ENCODE measurements at places on chromosomes 12 and 14. TPM values are rescaled to one million over a fixed set of nuclear protein-coding genes. Genes with fewer than 3 reads are reported as not detected.

POTEG gene
- total RNA-seq, result not detected

SLC5A8 gene
- total RNA-seq, result not detected

CLEC14A gene
- 34.3 TPM for total RNA-seq

TAS2R9 gene
- total RNA-seq, result not detected

SSTR1 gene
- total RNA-seq, result 0.69 TPM

HCAR2 gene
- 0.14 TPM for total RNA-seq

MMP19 gene
- total RNA-seq, result 2.2 TPM

MYBPC1 gene
- total RNA-seq, result 7.3 TPM

CACNA1C gene
- 137 TPM for total RNA-seq

CD163L1 gene
- total RNA-seq, result 2.5 TPM

KRT78 gene
- not detected for total RNA-seq

LRRC74A gene
- not detected for total RNA-seq

HIF1A gene
- total RNA-seq, result 49.4 TPM

CCDC175 gene
- not detected for total RNA-seq

EIF2S3B gene
- 0.22 TPM for total RNA-seq

ANO4 gene
- not detected for total RNA-seq

ARHGAP9 gene
- 4.2 TPM for total RNA-seq

CLEC2A gene
- not detected for total RNA-seq

RERGL gene
- 0.69 TPM for total RNA-seq

LRTM2 gene
- not detected for total RNA-seq

PRH2 gene
- not detected for total RNA-seq

PRIMA1 gene
- 7.3 TPM for total RNA-seq

IL31 gene
- total RNA-seq, result not detected

GARIN6 gene
- not detected for total RNA-seq

EML1 gene
- 33.3 TPM for total RNA-seq

OTOGL gene
- 0.27 TPM for total RNA-seq

KLHL33 gene
- 0.33 TPM for total RNA-seq

CBLN3 gene
- 0.55 TPM for total RNA-seq

HVCN1 gene
- total RNA-seq, result 11.5 TPM

FAM90A1 gene
- total RNA-seq, result 0.30 TPM

WNT1 gene
- not detected for total RNA-seq

IL26 gene
- not detected for total RNA-seq

BAZ2A gene
- 39.1 TPM for total RNA-seq

NRIP2 gene
- 1.2 TPM for total RNA-seq

SIX4 gene
- total RNA-seq, result 1.5 TPM

ESR2 gene
- 1.0 TPM for total RNA-seq

ESYT1 gene
- 23.2 TPM for total RNA-seq

RFLNA gene
- total RNA-seq, result 0.27 TPM

TOX4 gene
- 84.8 TPM for total RNA-seq

WSCD2 gene
- 0.14 TPM for total RNA-seq

GDF3 gene
- 0.19 TPM for total RNA-seq

RNASE1 gene
- total RNA-seq, result 294 TPM

KRT6B gene
- total RNA-seq, result not detected

SYT10 gene
- total RNA-seq, result not detected

LHX5 gene
- total RNA-seq, result not detected

TROAP gene
- 0.66 TPM for total RNA-seq

PLEKHD1 gene
- 0.14 TPM for total RNA-seq

BICDL1 gene
- total RNA-seq, result 0.08 TPM

APOF gene
- not detected for total RNA-seq

ERC1 gene
- total RNA-seq, result 50.8 TPM

DDHD1 gene
- 6.7 TPM for total RNA-seq

C1R gene
- 143 TPM for total RNA-seq
